ENCODE measurements at places on chromosomes 5 and 9. TPM values are rescaled to one million over a fixed set of nuclear protein-coding genes. Genes with fewer than 3 reads are reported as not detected.

NUDT12 gene
- 5.3 TPM for total RNA-seq

GCNT4 gene
- 1.6 TPM for total RNA-seq

OGN gene
- total RNA-seq, result not detected

TLR4 gene
- not detected for total RNA-seq

CCDC183 gene
- total RNA-seq, result not detected

TAF11L5 gene
- total RNA-seq, result not detected

GFPT2 gene
- total RNA-seq, result 0.10 TPM

CCDC192 gene
- not detected for total RNA-seq

LRRC19 gene
- not detected for total RNA-seq

FST gene
- 0.10 TPM for total RNA-seq

NTRK2 gene
- 0.02 TPM for total RNA-seq

C5orf58 gene
- not detected for total RNA-seq

SPINK6 gene
- total RNA-seq, result not detected

PCDHB9 gene
- total RNA-seq, result not detected

DNA sequence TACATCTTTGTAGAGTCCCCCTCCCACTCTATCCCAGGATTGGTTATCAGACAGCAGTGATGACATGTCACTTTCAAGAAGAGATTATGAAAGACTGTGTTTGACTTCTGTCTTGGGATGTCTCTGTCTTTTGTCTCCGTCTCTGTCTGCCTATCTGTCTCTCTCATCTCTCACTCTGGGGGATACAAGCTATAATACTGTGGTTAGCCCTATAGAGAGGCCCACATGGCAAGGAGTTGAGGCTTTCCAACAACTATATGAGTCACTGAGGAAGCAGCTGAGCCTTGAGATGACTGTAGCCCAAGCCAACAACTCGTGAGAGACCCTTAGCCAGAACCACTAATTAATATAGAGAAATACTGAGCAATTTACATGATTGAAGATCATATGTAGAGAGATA, 284.8 kb downstream of the PDE4D start:
- DNase-seq, result no peak
- no peak overlapping the region for H3K27ac ChIP-seq
- peaks cover 12% of the 10 kb centered on the region for H3K4me1 ChIP-seq
- H3K36me3 ChIP-seq, result no peaks in the 10 kb centered on the region
- H3K4me3 ChIP-seq, result no peak overlapping the region

- no peaks in the 10 kb centered on the region for H3K4me1 ChIP-seq
- no peak for DNase-seq
- H3K27me3 ChIP-seq, result no peaks in the 10 kb centered on the region
- peaks cover 20% of the 10 kb centered on the region for H3K36me3 ChIP-seq
- H3K4me3 ChIP-seq, result no peak overlapping the region
- H3K27ac ChIP-seq, result no peak overlapping the region
Observed at GRCh38 chr9:133050781-133051180, 11.0 kb upstream of the CEL start.

GRCh38 chr5:19615661-19616060, 372.3 kb downstream of the CDH18 start:
- no peak overlapping the region for H3K4me3 ChIP-seq
- no peak for DNase-seq
- no peaks in the 10 kb centered on the region for H3K36me3 ChIP-seq
- no peaks in the 10 kb centered on the region for H3K4me1 ChIP-seq

- no peak for DNase-seq
- peaks cover 22% of the 10 kb centered on the region for H3K27me3 ChIP-seq
- H3K36me3 ChIP-seq, result no peaks in the 10 kb centered on the region
- H3K4me3 ChIP-seq, result no peak overlapping the region
- no peaks in the 10 kb centered on the region for H3K4me1 ChIP-seq
Observed at GRCh38 chr5:16744164-16744880, 127.5 kb upstream of the RETREG1 start.

GRCh38 chr9:94554439-94555331, at the start of gene PCAT7:
TSS of gene PCAT7 (plus strand) at chr9:94555083.
- H3K27me3 ChIP-seq, result peaks cover 8% of the 10 kb centered on the region
- DNase-seq, result peak; percentile 19
- H3K27ac ChIP-seq, result no peak within 1 kb of the TSS
- H3K4me3 ChIP-seq, result no peak within 1 kb of the TSS
- H3K4me1 ChIP-seq, result no peaks in the 10 kb centered on the region
- H3K36me3 ChIP-seq, result no peaks in the 10 kb centered on the region

DNA sequence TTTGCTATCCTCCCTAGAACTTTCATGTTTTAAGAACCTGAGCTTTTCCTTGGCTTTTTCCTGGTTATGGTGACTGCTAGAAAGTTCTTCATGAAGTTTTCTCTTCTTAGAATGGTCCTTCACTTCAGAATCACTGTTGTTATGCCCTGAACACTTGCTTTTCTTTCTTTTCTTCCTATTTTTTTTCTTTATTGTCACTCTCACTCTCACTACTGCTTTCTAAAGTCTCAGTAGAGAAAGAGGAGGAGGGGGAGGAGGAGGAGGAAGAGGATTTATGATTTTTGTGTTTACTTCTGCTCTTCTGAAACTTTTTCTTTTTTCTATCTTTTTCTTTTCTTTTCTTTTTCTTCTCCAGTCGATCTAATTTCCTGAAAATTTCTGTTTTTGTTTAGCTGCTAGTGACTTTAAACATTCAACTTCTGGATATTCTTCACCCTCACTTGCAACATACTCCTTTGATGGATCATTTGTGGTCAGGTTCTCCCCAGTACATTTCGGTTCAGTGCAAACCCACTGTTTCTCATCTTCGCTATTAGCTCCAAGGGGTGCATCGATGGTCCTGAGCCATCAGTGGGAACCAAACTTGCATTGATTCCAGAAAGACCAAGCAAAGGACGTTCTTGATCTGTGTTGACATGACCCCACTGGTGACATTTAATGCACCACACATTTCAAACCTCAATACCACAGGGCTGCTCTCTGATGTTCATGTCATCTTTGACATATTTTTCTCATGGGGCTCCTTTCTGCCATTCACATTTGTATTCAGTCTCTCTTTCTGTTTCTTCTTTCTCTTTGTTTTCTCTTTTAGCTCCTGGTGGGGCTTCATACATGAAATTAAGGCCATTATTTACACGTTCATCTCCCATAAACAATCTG, 81.6 kb upstream of the HAND1 start:
- no peak for DNase-seq
- peaks cover 22% of the 10 kb centered on the region for H3K27me3 ChIP-seq
- no peak overlapping the region for H3K4me3 ChIP-seq
- H3K27ac ChIP-seq, result no peak overlapping the region

- H3K36me3 ChIP-seq, result no peaks in the 10 kb centered on the region
- DNase-seq, result no peak
- no peaks in the 10 kb centered on the region for H3K27me3 ChIP-seq
- H3K4me1 ChIP-seq, result peaks cover 9% of the 10 kb centered on the region
Observed at GRCh38 chr9:70517926-70518610, 103.6 kb upstream of the KLF9 start.

- no peak overlapping the region for H3K27ac ChIP-seq
- H3K4me1 ChIP-seq, result no peaks in the 10 kb centered on the region
- no peaks in the 10 kb centered on the region for H3K27me3 ChIP-seq
Observed at GRCh38 chr5:11851416-11851815, 52.8 kb downstream of the CTNND2 start.

GRCh38 chr9:33924978-33925797, 108.2 kb downstream of the UBE2R2 start:
- no peaks in the 10 kb centered on the region for H3K27me3 ChIP-seq
- no peak for DNase-seq
- H3K36me3 ChIP-seq, result peaks cover 7% of the 10 kb centered on the region

- H3K27ac ChIP-seq, result no peak overlapping the region
- no peaks in the 10 kb centered on the region for H3K27me3 ChIP-seq
- H3K4me1 ChIP-seq, result peaks cover 30% of the 10 kb centered on the region
- H3K4me3 ChIP-seq, result no peak overlapping the region
Observed at GRCh38 chr5:103264508-103264907, 5.9 kb downstream of the MACIR start.

- peaks cover 25% of the 10 kb centered on the region for H3K4me1 ChIP-seq
Observed at GRCh38 chr5:132064140-132064539, 3.7 kb downstream of the IL3 start.

DNA sequence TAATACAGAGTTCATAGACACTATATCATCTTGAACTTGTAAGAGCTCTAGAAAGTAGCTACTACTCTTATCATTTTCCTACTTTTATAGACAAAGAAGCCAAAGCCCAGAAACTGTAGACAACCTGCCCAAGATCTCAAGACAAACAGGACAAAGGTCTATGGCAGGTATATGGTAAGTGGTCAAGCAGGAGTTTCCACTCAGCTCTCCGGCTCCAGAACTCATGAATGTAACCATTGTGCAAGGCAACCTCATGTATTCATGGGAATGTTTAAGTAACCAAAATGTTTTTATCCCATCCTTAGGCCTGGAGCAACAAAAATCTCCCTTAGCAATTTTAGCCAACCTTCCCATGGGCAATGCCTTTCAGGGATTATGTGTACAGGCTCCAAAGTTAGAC, 163.4 kb upstream of the PUM3 start:
- DNase-seq, result no peak
- H3K36me3 ChIP-seq, result no peaks in the 10 kb centered on the region
- no peak overlapping the region for H3K27ac ChIP-seq
- no peaks in the 10 kb centered on the region for H3K4me1 ChIP-seq
- H3K27me3 ChIP-seq, result peaks cover 4% of the 10 kb centered on the region
- no peak overlapping the region for H3K4me3 ChIP-seq

DNA sequence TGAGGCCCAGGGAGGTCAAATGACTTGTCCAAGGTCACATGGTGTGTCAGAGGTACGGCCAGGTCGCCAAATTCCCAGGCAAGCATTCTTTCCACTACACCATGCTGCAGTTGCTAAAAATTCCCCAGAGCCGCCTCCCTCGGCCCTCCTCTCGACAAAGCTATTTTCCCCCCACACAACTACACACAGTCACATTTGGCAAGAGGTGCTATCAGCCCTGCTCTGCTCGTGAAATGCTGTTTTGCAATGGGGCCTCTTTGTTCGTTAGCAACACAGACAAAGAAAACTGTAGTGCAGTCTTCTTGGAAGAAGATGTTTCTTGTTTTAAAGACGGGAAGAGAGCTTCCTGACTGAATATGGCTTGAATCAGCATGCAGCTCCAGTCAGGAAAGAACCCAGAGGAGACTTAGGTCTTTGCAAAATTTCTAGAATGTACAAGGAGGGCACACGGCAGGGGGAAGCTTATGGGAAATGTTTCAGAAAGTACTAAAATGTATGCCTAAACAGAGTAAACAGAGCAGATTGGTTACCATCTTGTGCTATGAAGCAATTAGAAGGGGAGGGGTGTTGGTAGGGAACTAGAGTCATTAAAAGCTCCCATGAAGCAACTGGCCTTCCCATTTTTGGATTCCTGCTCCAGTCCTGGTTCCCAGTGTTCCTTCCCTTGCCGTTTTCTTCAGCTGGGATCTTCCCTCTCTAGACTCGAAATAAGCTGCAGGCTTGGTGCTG, 14.2 kb downstream of the SLIT3 start:
- no peak overlapping the region for H3K27ac ChIP-seq
- no peak for DNase-seq
- no peaks in the 10 kb centered on the region for H3K27me3 ChIP-seq
- no peaks in the 10 kb centered on the region for H3K36me3 ChIP-seq

DNA sequence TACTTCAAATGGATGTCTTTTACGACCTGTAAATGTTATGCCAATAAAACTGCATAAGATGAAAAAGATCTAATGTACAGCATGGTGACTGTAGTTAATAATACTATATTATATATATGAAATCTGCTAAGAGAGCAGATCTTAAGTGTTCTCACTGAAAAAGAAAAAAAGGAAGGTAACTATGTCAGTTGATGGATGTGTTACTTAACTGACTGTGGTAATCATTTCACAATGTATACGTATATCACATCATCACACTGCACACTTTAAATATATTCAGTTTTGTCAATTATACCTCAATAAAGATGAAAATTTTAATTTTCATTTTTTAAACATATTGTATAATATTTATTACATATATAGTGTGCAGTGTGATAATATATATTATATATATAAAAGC, 31.9 kb downstream of the THBS4 start:
- H3K27ac ChIP-seq, result no peak overlapping the region
- no peak for DNase-seq
- H3K27me3 ChIP-seq, result no peaks in the 10 kb centered on the region
- peaks cover 5% of the 10 kb centered on the region for H3K4me1 ChIP-seq
- no peak overlapping the region for H3K4me3 ChIP-seq

GRCh38 chr9:136322756-136323330, 4.5 kb upstream of the GPSM1 start:
- no peaks in the 10 kb centered on the region for H3K4me1 ChIP-seq
- H3K27ac ChIP-seq, result no peak overlapping the region
- no peaks in the 10 kb centered on the region for H3K27me3 ChIP-seq
- no peak overlapping the region for H3K4me3 ChIP-seq

- H3K27ac ChIP-seq, result no peak overlapping the region
- H3K36me3 ChIP-seq, result no peaks in the 10 kb centered on the region
- DNase-seq, result no peak
- H3K4me1 ChIP-seq, result no peaks in the 10 kb centered on the region
- H3K27me3 ChIP-seq, result peaks cover 19% of the 10 kb centered on the region
- H3K4me3 ChIP-seq, result no peak overlapping the region
Observed at GRCh38 chr9:98504298-98505282, 204.1 kb downstream of the GABBR2 start.

GRCh38 chr5:99061299-99061698, 132.5 kb upstream of the CHD1 start:
- no peak overlapping the region for H3K27ac ChIP-seq
- H3K36me3 ChIP-seq, result no peaks in the 10 kb centered on the region
- H3K4me3 ChIP-seq, result no peak overlapping the region
- no peaks in the 10 kb centered on the region for H3K27me3 ChIP-seq

- no peaks in the 10 kb centered on the region for H3K4me1 ChIP-seq
- no peak overlapping the region for H3K27ac ChIP-seq
- H3K4me3 ChIP-seq, result no peak overlapping the region
- no peak for DNase-seq
- no peaks in the 10 kb centered on the region for H3K36me3 ChIP-seq
Observed at GRCh38 chr5:105593011-105593760, 2030.6 kb upstream of the NUDT12 start.

DNA sequence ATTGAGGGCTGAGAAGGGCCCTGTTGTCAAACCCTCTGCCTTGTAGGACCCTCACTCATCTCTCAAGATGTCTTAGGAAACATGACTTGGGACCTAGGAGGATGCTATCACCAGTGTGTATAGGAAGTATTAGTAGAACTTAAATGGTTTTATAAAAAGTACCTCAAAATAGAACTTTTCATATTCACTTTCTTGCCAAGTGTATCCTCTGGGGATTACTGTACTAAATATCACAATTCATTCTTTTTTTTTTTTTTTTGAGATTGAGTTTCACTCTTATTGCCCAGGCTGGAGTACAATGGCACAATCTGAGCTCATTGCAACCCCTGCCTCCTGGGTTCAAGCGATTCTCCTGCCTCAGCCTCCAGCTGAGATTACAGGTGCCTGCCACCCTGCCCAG, 56.2 kb downstream of the ARHGEF28 start:
- no peaks in the 10 kb centered on the region for H3K27me3 ChIP-seq
- no peak for DNase-seq
- no peak overlapping the region for H3K27ac ChIP-seq
- H3K4me3 ChIP-seq, result no peak overlapping the region
- no peaks in the 10 kb centered on the region for H3K36me3 ChIP-seq

- H3K4me1 ChIP-seq, result peaks cover 47% of the 10 kb centered on the region
- peak; percentile 11 for DNase-seq
- H3K4me3 ChIP-seq, result no peak overlapping the region
Observed at GRCh38 chr9:4689687-4690104, 10.3 kb downstream of the CDC37L1 start.

All from activated naive CD8-positive, alpha-beta T cell treated with anti-CD3 and anti-CD28 coated beads for 36 hours (primary cell).